Colonic mucosa (tissue), 4 donors: ENCODE measurements at places on chromosomes 7 and 10. TPM values are rescaled to one million over a fixed set of nuclear protein-coding genes. Genes with fewer than 3 reads are reported as not detected.

ADAM12 gene
- total RNA-seq = 0.30 TPM

AGBL3 gene
- 0.98 TPM for total RNA-seq

HMX2 gene
- 0.13 TPM for total RNA-seq

CALCR gene
- total RNA-seq = not detected

SPDYE5 gene
- 0.15 TPM for total RNA-seq

PRPS1L1 gene
- not detected for total RNA-seq

WNT2 gene
- total RNA-seq = 0.11 TPM

MMP21 gene
- total RNA-seq = not detected

PLEKHS1 gene
- 0.84 TPM for total RNA-seq

- no peaks in the 10 kb centered on the region for H3K4me1 ChIP-seq
- H3K27ac ChIP-seq = no peak overlapping the region
- no peak overlapping the region for H3K4me3 ChIP-seq
- DNase-seq = peak; percentile 54
- no peaks in the 10 kb centered on the region for H3K36me3 ChIP-seq
- H3K27me3 ChIP-seq = no peaks in the 10 kb centered on the region
These were observed 15.3 kb downstream of the KCNH2 start for GRCh38 chr7:150962553-150963399.

GRCh38 chr7:13849163-13849892 lies 140.1 kb downstream of the ETV1 start:
- H3K4me1 ChIP-seq = peaks cover 2% of the 10 kb centered on the region
- DNase-seq = no peak
- no peaks in the 10 kb centered on the region for H3K27me3 ChIP-seq

DNA sequence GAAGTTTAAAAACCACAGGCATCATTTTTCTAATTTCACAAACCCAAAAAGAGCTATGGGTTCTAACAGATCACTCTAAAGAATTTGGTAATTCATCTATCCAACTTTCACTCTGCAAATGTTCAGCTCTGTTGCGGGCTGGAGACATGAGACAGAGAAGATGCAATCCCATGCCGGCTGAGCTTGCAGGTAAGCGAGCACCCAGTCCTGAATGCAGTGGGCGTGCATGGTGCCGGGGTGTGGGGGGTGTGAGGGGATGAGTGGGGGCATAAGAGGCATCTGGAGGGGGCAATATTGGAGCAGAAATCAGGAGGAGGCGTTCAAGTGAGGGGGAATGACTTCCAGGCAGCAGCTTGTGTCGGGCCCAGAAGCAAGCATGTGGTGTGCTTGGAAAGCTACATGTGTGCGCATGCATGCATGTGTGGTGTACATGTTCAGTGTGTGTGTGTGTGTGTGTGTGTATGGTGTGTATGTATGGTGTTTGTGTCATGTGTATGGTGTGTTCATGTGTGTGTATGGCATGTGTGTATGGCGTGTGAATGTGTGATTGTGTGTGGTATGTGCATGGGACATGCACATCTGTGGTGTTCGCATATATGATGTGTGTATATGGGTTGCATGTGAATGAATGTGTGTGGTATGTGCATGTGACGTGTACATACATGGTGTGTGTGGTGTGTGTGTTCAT lies 172.9 kb downstream of the PRKCQ start:
- H3K27ac ChIP-seq = no peak overlapping the region
- no peak overlapping the region for H3K4me3 ChIP-seq
- no peak for DNase-seq
- no peaks in the 10 kb centered on the region for H3K36me3 ChIP-seq

DNA sequence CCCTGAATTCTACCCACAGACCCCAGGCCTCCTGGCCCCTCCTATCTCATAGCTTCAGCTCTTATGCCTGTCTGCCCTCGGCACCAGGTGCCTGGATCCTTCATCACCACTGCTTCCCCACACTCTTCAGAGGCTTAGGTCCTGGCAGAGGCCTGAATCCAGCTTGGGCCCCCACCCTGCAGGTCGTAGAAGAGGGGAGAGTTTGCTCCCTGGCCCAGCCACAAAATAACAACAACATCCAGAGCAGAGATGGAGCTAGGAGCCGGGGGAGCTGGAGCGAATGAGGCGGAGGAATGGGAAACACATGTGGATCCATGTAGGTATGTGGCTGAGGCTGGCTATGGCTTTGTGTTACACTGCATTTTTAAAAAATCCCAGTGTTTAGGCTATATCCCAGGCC lies 7.8 kb upstream of the OPN4 start:
- peaks cover 8% of the 10 kb centered on the region for H3K4me1 ChIP-seq
- H3K4me3 ChIP-seq = no peak overlapping the region
- no peak overlapping the region for H3K27ac ChIP-seq
- DNase-seq = no peak

DNA sequence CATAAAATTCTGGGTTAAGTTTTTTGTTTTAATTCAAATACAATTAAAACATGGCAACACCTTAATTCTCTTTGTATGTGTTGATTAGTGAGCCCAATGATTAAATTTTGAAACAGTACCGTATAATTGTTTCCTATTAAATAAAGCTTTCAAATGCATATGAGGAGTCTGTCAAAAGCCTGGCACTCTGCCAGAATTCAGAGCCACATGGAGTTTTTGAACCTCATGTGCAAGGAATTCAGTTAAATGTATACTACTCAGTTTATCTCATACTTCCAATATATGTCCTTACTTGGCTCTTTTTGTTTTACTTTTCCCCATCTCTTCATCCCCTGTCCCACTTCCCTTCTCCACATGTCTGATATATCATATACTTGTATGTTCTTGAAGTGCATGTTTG lies 165.6 kb upstream of the FAM3C start:
- H3K4me3 ChIP-seq = no peak overlapping the region
- no peak overlapping the region for H3K27ac ChIP-seq
- no peaks in the 10 kb centered on the region for H3K36me3 ChIP-seq
- H3K4me1 ChIP-seq = no peaks in the 10 kb centered on the region

DNA sequence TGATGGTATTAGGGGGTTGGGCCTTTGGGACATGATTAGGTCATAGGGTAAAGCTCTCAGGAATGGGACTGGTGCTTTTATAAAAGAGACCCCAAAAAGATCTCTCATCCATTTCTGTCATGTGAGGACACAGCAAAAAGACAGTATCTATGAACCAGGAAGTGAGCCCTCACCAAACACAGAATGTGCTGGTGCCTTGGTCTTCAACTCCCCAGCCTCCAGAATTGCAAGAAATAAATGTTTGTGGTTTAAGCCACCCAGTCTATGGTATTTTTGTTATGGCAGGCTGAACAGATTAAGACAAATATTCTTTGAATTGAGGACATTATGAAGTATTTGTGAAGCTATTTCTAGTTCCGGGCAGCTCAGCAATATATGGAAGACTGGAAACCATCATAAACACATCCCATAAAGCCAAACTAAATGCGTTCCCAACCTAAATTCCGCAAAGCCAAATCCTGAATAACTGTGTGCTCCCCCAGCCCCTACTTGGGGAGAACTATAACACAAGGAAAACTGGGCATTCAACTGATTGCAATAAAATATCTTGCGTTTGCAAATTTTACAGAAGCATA lies 153.7 kb downstream of the GALNT17 start:
- no peaks in the 10 kb centered on the region for H3K36me3 ChIP-seq
- H3K27me3 ChIP-seq = no peaks in the 10 kb centered on the region
- H3K4me3 ChIP-seq = no peak overlapping the region
- H3K27ac ChIP-seq = no peak overlapping the region
- no peak for DNase-seq

DNA sequence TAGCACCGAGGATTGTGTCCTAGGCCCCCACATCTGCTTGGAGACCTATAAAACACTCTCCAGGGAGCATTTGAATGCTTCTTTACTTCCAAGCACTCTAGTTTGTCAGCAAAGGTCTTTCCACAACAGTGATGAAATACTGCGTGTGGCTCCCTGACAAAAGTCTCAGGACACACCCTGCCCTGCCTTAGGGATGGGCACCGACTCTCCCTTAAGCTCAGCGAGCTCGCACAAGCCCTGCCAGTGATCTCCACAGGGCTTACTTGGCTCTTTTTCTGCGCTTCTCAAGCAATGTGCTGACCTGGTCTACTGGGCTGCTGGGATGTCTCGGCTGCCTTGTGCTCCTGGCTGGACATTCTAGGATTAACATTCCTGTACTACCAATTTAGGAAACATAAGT lies 84.3 kb upstream of the MPP7 start:
- H3K27me3 ChIP-seq = no peaks in the 10 kb centered on the region
- H3K4me3 ChIP-seq = no peak overlapping the region
- DNase-seq = peak; percentile 69

DNA sequence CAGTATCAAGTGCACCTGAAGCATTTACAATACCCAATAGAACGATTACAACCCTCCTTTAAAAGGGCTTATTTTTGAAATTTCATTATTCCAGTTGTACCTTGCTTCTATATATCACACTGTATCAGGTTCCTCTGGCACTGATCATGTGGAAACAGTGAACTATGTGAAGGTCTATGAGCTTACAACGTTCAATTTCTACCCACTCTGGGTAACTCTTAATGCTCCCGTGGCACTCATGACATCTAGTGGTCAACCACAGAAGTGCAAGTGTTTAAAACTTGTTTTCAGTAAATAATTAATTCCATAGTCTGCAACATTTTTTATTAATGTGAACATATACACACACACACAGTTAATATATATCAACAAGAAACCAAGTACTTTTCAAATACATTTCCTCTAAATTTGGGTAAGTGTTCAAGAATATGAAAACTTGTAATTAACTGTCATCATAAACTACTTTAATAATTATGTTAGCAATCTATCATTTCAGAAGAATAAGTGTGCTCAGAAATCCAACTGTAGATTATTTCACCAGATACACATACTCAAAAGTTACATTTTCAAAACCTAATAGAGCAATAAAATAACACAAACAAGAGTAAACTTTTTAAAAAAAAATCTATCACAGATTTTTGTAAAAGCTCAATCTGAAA lies 61.0 kb downstream of the MPP7 start:
- H3K4me1 ChIP-seq = no peaks in the 10 kb centered on the region
- H3K27me3 ChIP-seq = no peaks in the 10 kb centered on the region
- H3K4me3 ChIP-seq = no peak overlapping the region

- no peaks in the 10 kb centered on the region for H3K4me1 ChIP-seq
- no peak overlapping the region for H3K4me3 ChIP-seq
- no peaks in the 10 kb centered on the region for H3K36me3 ChIP-seq
- no peak overlapping the region for H3K27ac ChIP-seq
- H3K27me3 ChIP-seq = no peaks in the 10 kb centered on the region
These were observed 221.6 kb downstream of the TMEM178B start for GRCh38 chr7:141295367-141295895.

- H3K4me1 ChIP-seq = no peaks in the 10 kb centered on the region
- DNase-seq = no peak
- H3K27me3 ChIP-seq = no peaks in the 10 kb centered on the region
- no peak overlapping the region for H3K27ac ChIP-seq
- no peak overlapping the region for H3K4me3 ChIP-seq
These were observed 15.3 kb downstream of the NKX2-3 start for GRCh38 chr10:99548041-99548530.

DNA sequence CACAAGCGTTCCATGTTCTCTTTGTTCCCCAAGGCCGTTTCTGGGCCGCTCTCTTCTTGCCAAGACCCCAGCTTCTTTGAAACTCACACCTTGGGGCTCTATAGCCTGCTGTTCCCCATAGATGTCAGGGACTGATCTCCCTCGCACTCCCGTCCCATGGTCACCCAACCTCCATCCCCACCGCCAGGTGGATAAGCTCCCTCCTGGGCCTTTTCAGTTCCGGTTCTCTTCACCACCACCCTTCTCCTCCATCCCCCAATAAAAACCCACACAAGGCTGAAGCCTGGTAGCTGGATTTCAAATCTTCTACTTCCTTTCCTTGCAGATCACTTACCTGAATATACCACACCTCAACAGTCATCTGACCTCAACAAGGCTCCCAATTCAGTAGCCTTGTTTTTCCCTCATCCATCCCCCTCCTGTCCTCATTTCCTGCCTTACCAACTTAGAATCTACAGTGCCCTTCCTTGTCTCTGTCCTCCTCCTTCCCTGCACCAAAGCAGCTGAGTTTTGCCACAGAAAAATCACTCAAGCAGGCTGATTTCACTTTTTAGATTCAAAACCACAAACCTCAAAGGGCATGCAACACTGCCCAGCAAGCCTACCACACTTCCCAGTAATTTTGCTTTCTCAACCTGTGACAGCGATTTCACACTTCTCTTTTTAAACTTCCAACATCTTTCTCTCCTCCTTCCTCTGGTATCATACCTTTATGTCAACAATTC lies 7.7 kb downstream of the SLC37A3 start:
- no peak overlapping the region for H3K4me3 ChIP-seq
- no peak overlapping the region for H3K27ac ChIP-seq
- H3K27me3 ChIP-seq = no peaks in the 10 kb centered on the region
- no peak for DNase-seq

GRCh38 chr10:92846854-92847201 lies 1.5 kb upstream of the EXOC6 start:
- no peak overlapping the region for H3K4me3 ChIP-seq
- no peaks in the 10 kb centered on the region for H3K4me1 ChIP-seq
- DNase-seq = no peak
- no peaks in the 10 kb centered on the region for H3K36me3 ChIP-seq
- H3K27ac ChIP-seq = no peak overlapping the region
- no peaks in the 10 kb centered on the region for H3K27me3 ChIP-seq

GRCh38 chr7:141737118-141737835 lies 881 bp upstream of the SSBP1 start:
- H3K27ac ChIP-seq = peak overlapping the region; percentile 83
- peak overlapping the region; percentile 68 for H3K4me3 ChIP-seq
- H3K27me3 ChIP-seq = no peaks in the 10 kb centered on the region
- no peaks in the 10 kb centered on the region for H3K4me1 ChIP-seq
